ENCODE measurements at places on chromosomes 16 and 17.

DNA sequence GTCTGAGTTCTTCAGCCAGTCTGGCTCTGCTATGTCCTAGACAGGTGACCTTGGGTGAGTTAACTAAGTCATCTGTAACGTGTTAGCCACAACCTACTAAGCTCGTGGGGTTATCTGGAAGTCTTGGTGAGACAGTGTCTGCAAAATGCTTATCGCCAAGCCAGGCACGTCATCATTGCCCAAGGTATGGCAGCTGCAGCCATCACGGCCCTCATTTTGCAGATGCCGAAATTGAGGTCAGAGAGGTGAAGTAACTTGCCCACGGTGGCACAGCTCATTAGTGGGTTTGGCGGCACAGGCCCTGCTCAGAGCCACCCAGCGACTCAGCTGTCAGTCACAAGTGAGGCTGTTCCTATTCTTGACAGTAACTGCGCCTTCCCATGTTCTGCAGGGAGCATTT is 79.8 kb downstream of the CMIP start:
- DNase-seq = no peak

GRCh38 chr17:13292291-13292690 is 274.5 kb upstream of the ELAC2 start:
- DNase-seq = no peak

DNA sequence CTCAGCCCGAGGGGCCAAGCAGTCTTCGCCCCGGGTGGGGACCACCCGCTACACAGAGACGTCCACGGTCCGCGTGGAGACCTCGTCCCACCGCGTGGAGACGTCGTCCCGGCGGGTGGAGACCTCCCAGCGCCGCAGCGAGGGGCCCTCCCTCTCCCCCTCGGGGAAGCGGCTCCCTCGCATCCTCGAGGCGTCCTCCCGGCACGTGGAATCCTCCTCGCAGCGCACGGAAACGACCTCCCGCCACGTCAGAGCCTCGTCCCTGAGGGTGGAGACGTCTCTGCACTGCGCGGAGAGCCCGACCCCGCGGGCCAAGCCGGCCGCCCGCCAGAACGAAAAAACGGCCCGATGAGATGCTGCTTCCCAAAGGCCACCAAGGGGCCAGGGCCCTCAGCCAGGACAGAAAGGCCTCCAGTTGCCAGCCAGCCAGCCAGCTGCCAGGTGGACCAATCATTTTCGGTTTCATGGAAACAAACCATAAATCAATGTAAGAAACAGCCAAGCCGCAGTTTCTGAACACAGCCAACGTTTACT is 424 bp downstream of the C17orf100 start:
- DNase-seq = no peak

DNA sequence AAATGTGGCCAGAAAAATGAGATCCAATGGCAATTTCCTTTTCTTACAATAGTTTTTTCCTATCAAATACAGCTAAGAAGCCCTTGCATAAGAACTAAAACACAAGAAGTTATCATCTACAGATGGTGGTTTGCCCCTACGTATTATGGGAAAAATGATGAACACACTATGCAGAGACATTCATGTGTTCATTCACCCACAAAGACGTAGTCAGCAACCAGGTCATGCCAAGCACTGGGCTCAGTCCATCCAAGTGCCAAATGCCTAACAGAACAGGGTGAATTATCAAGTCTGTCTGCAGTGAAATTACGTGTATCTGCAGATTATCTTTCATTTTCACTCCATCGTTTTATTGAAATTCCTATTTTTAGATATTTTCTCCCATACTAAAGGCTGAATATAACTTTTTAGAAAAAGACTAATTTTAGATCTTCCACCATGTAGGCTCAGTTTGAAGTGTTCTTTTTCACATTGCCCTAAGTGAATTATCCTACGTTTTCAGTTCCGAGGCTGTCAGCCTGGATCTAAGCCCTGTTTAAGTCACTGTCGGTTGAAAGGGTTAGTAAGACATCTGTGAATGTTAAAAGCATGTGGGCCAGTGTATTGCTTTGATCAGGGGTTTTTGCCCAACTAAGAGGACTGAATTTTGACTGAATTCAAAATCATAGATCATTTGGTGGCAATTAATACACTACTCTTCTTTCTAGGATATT is 78.1 kb upstream of the DHX40 start:
- no peak for DNase-seq

DNA sequence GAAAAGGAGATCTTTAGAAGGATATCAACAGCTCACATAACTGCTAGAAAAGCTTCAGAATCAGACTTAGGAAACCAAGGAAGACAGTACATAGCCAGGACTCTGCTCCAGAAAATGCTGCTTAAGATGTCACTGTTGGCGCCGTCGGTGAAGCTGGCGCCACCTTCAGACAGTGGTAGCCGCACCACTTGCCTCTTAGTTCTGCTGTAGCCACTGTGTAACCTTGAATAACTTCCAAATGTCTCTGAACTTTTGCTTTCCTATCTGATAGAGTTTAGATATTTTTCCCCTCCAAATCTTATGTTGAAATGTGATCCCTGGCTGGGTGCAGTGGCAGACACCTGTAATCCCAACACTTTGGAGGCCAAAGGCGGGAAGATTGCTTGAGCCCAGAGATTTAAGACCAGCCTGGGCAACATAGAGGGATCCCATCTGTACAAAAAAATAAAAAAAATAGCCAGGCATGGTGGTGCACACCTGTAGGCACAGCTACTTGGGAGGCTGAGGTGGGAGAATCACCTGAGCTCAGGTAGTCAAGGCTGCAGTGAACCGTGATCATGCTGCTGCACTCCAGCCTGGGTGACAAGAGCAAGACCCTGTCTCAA is 6.3 kb upstream of the USP31 start:
- no peak for DNase-seq

Measured in NCI-H187 (cell line).